Heart right ventricle (tissue), 16 donors: ENCODE measurements at places on chromosomes 13 and 19. TPM values are rescaled to one million over a fixed set of nuclear protein-coding genes. Genes with fewer than 3 reads are reported as not detected.

- no peak overlapping the region for H3K4me3 ChIP-seq
- H3K4me1 ChIP-seq = peaks cover 10% of the 10 kb centered on the region
- H3K27me3 ChIP-seq = no peaks in the 10 kb centered on the region
- H3K36me3 ChIP-seq = no peaks in the 10 kb centered on the region
- H3K27ac ChIP-seq = no peak overlapping the region
These were observed 7.2 kb upstream of the FCHO1 start for GRCh38 chr19:17743874-17744580.

DNA sequence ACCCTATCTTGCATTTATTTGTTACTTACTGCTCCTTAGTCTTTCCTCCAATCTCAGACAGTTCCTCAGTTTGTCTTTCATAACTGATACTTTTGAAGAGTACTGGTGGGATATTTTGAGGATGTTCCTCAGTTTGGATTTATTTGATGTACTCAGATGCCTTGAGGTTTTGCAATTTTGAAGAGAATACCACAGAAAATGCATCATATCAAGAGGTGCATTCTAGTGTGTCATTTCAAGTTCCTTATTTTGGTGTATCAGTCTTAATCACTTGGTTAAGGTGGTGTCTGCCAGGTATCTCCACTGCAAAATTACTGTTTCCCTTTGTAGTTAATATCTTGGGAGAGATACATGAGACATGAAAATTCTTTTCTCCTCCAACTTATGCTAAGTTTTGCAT lies 75.1 kb downstream of the URI1 start:
- no peaks in the 10 kb centered on the region for H3K4me1 ChIP-seq
- H3K27me3 ChIP-seq = no peaks in the 10 kb centered on the region
- DNase-seq = no peak
- no peaks in the 10 kb centered on the region for H3K36me3 ChIP-seq

GRCh38 chr19:13976446-13976845 lies 24.1 kb downstream of the DCAF15 start:
- H3K4me3 ChIP-seq = no peak overlapping the region
- peak overlapping the region; percentile 75 for H3K27ac ChIP-seq
- H3K4me1 ChIP-seq = peaks cover 19% of the 10 kb centered on the region
- no peaks in the 10 kb centered on the region for H3K36me3 ChIP-seq
- no peaks in the 10 kb centered on the region for H3K27me3 ChIP-seq

DNA sequence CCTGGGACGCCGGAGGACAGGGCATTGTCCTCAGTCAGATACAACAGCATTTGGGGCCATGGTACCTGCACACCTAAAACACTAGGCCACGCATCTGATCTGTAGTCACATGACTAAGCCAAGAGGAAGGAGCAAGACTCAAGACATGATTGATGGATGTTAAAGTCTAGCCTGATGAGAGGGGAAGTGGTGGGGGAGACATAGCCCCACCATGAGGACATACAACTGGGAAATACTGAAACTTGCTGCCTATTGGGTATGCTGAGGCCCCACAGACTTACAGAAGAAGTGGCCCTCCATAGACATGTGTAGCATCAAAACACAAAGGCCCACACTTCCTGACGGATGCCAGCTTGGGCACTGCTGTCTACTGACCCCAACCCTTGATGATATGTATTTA lies 1.4 kb upstream of the ICAM4 start:
- no peak for DNase-seq
- H3K4me1 ChIP-seq = peaks cover 51% of the 10 kb centered on the region
- no peak overlapping the region for H3K4me3 ChIP-seq
- no peaks in the 10 kb centered on the region for H3K27me3 ChIP-seq
- no peak overlapping the region for H3K27ac ChIP-seq

DNA sequence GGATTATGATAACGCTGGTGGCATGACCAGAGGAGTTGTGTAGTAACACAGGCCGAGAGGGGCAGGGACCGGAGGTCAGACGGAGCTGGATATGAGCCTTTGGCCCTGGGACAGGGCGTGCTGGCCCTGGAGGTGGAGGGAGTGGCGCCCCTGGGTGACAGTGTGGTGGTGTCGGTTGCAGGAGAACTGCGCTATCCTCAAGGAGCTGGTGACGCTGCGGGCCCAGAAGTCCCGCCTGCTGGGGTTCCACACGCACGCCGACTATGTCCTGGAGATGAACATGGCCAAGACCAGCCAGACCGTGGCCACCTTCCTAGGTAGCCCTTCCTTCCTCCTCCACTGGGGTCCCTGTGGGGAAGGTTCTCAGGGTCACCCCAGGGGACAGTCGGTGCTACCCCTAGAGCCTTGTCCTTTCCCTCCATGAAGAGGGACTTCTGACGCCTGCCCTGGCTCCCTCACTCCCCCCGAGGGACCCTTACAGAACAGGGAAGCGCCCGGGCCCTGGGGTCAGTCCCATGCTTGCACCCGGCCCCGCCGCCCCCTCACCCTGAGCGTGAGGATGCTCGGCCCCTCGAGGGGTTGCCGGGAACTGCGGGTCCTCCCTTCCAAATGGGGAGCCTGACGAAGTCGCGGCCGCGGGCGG lies 12.8 kb upstream of the ZNF554 start:
- DNase-seq = no peak
- H3K4me3 ChIP-seq = no peak overlapping the region
- H3K36me3 ChIP-seq = peaks cover 21% of the 10 kb centered on the region
- H3K27me3 ChIP-seq = no peaks in the 10 kb centered on the region
- no peak overlapping the region for H3K27ac ChIP-seq

The IFNL1 gene
- total RNA-seq = not detected

The PRKCG gene
- total RNA-seq = not detected

The CYP4F8 gene
- not detected for total RNA-seq

The ZNF99 gene
- total RNA-seq = 0.11 TPM
